Smooth muscle cell of the coronary artery (primary cell): ENCODE measurements at places on chromosomes 3 and 15. TPM values are rescaled to one million over a fixed set of nuclear protein-coding genes. Genes with fewer than 3 reads are reported as not detected.

NME9 gene
- 0.23 TPM in 2 replicates for total RNA-seq

SLC9C1 gene
- total RNA-seq, result 0.70 and 0.75 TPM in 2 replicates

POTEB gene
- not detected in 2 replicates for total RNA-seq

RHOA gene
- total RNA-seq, result 402 and 587 TPM in 2 replicates
